ENCODE measurements at places on chromosomes 7 and 10.

DNA sequence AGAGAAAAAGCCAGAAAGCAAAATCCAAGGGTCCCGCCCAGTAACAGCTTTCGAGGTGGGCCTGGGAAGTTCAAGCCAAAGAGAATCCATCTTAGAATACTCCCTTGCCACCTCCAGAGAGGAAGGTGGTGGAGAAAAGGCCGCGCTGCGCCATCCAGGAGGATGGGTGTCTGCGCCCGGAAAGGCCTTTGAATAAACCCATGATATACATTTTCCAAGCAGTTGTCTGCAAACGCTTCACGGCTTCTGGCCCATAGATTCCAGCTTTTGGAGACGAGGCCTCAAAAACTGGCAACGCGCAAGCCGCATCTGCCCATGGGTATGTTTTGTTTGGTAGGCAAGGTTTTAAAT lies 17.8 kb downstream of the RGS10 start:
- no peak for DNase-seq

GRCh38 chr7:139180700-139181311 lies 50.2 kb upstream of the UBN2 start:
- no peak for DNase-seq

GRCh38 chr10:109866995-109867635 lies 56.2 kb downstream of the XPNPEP1 start:
- no peak for DNase-seq

GRCh38 chr7:87058744-87059524 lies 520 bp downstream of the ELAPOR2 start:
- DNase-seq, result peak; percentile 42

DNA sequence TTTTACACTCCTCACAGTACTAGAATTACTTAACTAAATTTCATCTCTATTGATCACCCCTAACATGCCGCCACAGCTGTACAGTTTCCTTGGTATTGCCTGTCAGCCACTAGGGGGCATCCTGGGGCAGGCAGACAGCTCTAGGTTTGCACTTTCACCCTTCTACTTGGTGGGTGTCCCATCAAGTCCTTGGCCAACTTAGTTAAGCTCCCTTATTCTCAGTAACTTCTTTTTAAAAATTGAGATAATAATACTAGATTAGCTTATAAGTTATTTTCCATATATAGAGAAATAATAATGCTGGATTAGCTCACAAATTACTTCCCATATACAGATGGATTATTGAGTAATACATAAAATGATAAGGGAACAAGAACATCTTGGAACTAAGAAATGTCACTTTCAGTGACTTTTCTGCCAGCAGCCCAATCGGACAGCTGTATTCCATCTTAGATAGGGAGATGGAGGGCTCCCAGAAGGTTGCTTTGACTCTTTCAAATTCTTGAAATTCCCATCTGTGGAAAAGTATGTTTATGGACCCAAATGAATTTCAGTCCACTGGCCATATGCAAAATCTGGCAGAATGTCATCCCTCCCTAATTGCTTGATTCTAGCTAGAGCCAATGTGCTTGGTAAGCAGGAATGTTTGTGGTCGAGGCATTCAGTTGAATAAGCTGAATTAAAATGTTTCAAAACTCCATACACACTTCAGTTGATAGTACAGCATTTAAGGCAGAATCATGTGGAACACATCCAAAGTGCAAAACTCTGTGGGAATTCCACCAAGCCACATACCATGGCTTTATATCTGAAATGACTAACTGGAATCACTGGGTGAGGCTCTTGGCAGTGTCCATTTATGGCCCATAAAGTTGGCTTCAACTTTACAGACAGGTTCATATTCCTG lies 309.7 kb downstream of the CSTF2T start:
- no peak for DNase-seq

DNA sequence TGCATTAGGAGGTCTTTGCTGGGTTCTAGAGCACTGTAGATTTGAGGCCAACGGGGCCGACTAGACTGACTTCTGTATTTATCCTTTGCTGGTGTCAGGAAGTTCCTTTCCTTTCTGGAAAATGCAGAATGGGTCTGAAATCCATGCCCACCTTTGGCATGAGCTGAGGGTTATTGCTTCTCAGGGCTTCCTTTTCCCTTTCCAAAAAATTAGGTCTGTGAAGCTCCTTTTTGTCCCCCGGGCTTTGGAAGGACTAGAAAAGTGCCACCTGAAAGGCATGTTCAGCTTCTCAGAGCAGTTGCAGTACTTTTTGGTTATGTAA lies 675 bp downstream of the IL6 start:
- DNase-seq, result no peak

GRCh38 chr10:131685576-131685975 lies 215.2 kb upstream of the PPP2R2D start:
- no peak for DNase-seq

DNA sequence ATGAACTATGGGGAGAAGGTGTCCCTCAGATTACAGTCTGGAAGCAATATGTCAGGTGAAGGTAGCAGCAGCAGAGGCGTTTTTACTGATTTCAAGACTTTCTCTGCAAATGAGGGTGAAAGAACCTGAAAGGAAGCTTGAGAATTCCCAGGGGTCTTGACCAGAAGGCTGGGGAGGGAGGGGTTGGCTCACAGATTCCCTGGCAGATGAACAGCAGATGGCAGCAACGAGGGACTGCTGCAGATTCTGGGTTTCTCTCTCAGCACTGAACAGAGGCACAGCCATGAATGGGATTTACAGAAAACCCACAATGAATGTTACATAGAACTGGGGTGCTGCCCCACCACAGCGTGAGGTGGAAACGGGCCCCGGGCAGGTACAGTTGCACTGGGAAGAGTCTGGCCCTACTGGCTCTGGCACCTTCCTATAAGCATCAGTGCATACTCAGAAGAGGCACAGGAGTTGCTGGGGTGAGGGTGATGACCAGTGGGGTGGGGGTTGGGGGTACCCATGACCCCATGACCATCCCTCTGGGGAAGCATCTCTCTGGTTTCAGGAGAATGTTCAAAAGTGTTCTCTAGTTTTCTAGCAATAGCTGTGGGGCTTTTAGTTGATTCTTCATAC lies 317.8 kb downstream of the SH2D4B start:
- peak; percentile 55 for DNase-seq

GRCh38 chr7:76267894-76268183 lies 34.6 kb upstream of the HSPB1 start:
- DNase-seq, result no peak

- DNase-seq, result no peak
These were observed 61.2 kb downstream of the BPGM start for GRCh38 chr7:134707663-134708378.

DNA sequence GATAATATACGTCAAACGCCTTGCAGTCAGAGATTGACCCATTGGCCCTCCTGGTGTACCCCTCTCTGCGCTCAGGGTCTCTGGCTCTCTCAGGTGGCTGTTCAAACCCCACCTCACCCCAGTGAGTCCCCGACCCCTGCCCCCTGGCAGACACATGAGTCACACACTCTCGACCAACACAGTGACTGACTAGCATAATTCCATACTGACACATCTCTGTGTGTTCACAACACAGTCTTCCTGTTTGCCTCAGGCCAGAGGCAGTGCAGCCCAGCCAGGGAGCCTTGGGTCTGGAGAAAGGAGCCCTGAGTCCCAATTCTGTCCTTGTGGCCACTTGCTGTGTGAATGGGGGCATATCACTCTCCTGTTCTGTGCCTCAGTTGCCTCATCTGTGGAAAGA lies 40.1 kb downstream of the PALD1 start:
- no peak for DNase-seq

GRCh38 chr7:159119851-159120539 lies 24.7 kb downstream of the VIPR2 start:
- DNase-seq, result no peak

- peak; percentile 25 for DNase-seq
These were observed 23.3 kb downstream of the YAE1 start for GRCh38 chr7:39589323-39590111.

GRCh38 chr7:26618898-26619297 lies 245.5 kb downstream of the SKAP2 start:
- DNase-seq, result peak; percentile 47

DNA sequence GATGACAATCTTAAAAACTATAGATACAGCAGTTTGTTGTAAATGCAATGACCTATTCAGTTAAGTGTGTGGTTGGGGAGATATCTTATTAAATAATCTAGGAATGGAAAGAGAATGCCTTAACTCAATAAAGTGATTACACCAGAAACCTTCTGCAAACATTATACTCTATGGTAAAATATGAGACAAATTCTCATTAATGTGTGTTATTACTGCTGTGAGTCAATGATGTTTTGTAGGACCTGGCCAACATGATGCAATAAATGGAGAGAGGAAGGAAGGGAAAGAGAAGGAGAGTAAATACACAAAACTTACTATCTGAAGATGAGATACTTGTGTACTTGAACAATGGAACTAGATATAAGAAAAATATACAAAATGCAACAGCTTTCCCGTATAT lies 25.1 kb downstream of the MKX start:
- DNase-seq, result no peak

Data from kidney (tissue), 22 donors.